Endodermal cell (in vitro differentiated cells): ENCODE measurements at places on chromosomes 5 and 9. TPM values are rescaled to one million over a fixed set of nuclear protein-coding genes. Genes with fewer than 3 reads are reported as not detected.

DNA sequence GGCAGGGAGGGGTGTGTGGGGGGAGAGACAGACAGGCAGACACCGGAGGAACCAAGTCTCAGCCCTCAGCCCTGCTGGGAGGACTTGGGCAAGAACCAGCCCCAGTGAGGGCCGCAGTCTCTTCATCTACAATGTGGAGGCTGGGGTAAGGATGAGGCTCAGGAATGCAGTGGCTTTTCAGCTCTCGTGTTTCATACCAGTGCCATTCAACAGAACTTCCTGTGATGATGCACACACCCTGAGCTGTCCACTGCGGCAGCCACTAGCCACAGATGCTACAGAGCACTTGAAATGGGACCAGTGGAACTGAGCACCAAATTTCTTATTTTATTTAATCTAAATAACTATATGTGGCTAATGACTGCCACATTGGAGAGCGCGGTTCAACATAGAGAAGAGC lies 10.7 kb downstream of the CAMK2A start:
- no peak for DNase-seq

- no peak for DNase-seq
Observed at GRCh38 chr5:59296317-59297264, 596.9 kb downstream of the PDE4D start.

DNA sequence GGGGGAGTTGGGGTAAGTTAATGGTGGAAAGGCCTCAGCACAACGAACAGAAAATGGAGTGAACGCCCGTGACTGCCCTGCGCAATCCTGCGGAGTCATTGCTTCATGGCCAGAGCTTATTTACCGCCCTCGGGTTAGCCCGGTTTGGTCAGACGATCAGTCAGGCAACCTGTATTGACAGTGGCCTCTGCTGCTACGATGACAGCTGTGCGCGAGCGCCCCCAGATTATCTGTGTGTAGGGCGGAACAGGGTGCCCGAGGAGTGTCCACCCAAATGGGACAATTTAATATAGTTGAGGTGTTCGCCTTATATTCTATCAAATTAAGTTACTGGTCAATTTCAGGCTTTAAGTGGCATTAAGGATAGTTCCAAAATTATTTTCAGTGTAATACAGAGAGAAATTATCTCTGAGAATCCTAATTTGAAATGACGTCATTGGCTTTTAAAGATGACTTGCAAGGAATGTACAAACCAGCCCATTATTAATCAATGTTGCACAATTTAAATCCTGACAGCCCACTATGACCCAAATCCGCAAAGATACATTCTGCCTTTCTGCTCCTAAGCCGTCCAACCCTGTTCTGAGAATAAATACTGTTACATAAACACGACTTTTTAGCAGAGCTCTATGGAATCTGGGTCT lies 879 bp upstream of the UBQLN1 start:
- DNase-seq, result peak; percentile 78

GRCh38 chr5:125409234-125409860 lies 662.9 kb upstream of the ZNF608 start:
- DNase-seq, result no peak

DNA sequence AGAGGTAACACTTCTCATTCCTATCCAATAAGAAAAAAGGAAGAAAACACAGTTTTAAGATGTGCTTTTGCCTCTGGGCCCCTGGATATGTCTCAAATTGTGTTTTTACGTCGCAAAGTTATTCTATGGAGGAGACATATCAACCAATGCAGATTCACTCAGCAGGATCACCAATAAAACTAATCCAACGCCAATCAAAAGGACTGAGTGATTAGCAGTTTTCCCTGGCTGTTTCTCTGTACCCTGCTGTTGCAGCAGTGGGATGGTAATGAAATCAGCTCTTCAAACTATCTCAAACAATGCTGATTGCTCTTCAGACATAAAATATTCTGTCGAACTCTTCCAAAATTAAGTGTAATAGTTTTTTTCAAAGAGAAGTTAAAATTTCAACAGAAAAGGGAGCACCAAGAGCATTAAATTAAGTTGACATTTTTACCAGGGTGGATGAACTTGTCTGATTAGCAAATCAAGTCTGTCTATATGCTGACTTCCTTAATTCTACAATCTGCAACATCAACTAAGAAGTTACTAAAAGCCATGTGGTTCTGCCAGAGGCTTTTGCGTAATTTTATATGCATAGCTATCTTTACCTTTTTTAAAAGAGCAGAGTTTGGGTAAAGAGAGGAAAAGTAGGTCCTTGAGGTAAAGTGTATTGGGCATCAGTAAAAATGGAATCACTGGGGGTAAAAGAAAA lies 9.7 kb upstream of the HK3 start:
- DNase-seq, result no peak

DNA sequence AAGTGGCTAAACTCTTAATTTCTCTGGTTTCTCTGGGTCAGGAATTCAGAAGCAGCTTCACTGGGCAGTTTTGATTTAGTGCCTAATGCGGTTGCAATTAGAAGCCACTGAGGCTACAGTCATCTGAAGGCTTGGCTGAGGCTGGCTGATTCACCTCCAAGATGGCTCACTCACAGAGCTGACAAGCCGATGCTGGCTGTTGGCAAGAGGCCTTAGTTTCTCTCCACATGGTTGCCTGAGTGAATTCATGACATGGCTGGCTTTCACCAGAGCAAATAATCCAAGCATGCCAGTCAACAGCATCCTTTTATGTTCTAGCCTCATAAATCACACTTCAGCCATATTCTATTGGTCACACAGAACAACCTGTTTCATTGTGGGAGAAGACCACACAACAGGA lies 2.8 kb upstream of the CDK7 start:
- no peak for DNase-seq

GRCh38 chr9:126703866-126704156 lies 90.1 kb downstream of the LMX1B start:
- no peak for DNase-seq

GRCh38 chr9:131622523-131622922 lies 77.2 kb downstream of the PRRT1B start:
- no peak for DNase-seq

DNA sequence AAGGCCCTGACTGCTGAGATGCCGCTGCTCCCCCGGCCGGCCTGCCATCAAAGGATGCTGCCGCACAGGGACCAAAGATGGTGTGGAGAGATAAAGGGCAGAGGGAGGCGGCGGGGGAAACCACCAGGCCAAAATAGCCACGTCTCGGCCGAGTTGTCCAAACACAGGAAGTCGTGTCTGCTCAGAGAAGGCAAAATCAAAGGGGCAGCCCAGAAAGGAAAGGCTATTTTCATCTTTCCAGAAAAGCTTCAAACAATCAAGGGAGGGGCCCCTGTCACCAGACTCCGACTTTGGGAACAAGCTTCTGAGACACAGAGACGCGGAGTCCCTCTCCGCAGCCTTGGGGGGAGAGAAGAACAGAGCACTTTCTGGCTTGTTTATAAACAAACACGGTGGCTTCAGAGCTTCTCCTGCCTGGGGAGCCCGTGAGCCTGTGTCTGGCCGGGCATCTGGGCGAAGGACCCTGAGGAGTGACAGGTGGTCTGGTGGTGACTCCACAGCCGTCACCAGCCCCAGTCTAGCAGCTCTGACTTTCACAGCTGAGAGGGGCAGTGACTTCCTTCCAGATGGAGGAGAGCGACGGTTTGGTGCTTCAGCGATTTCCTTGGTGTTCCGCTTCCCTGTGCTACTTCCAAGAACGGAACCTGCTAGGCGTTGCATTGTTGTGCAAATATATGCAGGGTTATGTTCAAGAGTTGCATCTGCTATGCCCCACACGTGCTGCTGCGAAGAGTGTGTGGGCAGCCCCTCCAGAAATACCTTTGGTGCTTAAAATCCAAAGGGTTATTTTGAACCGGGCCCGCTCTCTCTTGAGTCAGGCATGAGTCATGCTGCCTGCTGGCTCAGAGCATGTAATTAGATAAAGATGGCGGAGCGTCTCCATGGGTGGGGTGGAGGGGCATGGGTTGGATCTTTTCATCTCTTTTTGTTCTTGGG lies 24.0 kb downstream of the ADAMTSL2 start:
- DNase-seq, result peak; percentile 76

- no peak for DNase-seq
Observed at GRCh38 chr5:14490309-14490711, 91.3 kb upstream of the OTULINL start.

DNA sequence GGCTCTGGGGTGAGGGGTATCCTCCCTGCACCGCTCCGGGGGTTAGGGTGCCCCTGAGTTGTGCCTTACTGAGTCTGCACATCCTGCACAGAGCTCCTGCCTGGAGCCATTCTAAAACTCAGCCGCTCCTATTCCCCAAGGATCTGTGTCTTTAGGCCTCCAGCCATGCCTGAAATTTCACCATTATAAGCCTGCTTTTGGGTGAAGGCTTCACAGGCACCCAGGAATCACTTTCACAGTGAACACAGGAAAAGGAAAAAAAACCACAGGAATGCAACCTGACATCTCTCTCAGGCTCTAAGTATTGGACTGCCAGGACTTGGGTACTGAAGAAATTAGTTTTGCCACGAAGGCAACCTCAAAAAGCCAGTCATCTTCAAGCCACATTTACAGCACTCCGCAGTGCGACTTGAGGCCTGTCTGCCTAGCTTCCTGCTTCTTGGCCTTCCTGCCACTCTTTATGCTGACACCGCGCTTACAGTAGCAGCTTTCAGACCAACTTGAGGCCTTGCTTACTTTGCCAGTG lies 30.9 kb downstream of the GALNT10 start:
- no peak for DNase-seq

GRCh38 chr9:137787381-137787780 lies 90.2 kb upstream of the CACNA1B start:
- no peak for DNase-seq

DNA sequence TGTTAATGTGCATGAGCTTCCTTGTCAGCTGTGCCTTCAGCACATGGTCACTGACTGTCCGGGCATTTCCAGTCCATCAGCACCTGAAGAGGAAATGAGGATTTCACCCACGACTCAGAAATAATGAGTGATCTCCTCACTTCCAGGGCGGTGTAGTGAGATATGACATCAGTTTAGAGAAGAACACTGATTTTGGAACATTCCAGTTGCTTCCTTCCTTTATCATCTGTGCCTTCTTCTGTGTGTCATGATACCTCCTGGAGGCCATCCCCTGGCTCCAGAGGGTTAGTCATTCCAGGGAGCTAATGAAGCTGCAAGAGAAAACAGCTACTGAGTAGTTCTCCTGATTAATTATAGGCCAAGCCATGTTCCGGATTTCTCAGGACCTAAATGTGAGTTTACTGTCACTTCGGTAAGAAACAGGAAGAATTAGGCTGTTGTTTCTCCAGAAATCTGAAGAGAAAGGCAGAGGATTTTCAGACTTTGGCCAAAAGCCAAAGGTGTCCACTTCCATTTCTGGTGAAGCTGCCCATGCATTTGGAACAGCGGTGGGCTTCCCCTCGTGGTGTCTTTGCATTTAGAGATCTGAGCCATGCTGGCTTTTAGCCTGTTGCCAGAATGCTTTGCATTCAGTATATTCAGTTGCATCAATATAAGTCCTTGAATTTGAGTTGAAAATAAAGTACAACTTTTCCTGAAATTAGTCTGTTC lies 161.3 kb upstream of the OTULINL start:
- no peak for DNase-seq

- peak; percentile 52 for DNase-seq
Observed at GRCh38 chr5:114223866-114224265, 138.0 kb upstream of the KCNN2 start.

GRCh38 chr5:170266570-170267381 lies 30.8 kb downstream of the LCP2 start:
- DNase-seq, result no peak

DNA sequence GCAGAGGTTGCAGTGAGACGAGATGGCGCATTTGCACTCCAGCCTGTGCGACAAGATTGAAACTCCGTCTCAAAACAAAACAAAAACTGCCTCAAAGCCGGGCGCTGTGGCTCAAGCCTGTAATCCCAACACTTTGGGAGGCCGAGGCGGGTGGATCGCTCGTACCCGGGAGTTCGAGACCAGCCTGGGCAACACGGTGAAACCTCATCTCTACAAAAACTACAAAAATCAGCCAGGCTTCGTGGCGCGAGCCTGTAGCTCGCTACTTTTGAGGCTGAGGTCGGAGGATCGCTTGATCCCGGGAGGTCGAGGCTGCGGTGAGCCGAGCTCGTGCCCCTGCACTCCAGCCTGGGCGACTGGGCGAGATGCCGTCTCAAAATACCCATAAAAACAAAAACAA lies 988 bp downstream of the GFM2 start:
- DNase-seq, result no peak

GRCh38 chr5:5454391-5454790 lies 31.9 kb downstream of the ICE1 start:
- no peak for DNase-seq

GRCh38 chr9:136251264-136252115 lies 5.9 kb upstream of the QSOX2 start:
- no peak for DNase-seq

DNA sequence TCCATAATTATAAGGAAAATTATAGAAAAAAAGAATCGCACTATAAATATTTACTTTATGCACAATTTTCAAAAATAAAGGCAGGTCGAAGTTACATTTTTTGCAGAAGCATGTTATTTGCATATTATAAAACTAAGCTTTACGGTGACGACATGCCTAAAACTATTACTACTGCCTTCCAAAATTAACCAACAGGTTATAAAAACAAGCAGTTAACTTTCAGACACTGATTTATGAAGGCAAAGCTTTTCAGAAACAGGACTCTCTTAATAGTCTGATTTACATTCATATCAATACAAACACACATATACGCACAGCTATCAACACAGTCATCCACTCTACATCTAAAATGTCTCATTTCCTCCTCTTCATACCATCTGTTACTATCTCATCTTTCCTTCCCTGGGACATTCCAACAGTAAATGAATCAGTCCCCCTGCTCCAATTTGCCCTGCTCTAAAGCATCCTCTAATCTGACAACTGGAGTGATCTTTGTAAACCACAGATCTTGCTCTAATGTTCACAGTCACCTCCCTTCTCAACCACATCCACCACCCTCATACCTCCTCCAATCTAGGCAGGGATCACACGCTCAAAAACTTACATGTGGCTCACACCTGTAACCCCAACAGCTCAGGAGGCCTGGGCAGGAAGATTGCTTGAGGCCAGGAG lies 21.6 kb downstream of the FBXW11 start:
- no peak for DNase-seq

DNA sequence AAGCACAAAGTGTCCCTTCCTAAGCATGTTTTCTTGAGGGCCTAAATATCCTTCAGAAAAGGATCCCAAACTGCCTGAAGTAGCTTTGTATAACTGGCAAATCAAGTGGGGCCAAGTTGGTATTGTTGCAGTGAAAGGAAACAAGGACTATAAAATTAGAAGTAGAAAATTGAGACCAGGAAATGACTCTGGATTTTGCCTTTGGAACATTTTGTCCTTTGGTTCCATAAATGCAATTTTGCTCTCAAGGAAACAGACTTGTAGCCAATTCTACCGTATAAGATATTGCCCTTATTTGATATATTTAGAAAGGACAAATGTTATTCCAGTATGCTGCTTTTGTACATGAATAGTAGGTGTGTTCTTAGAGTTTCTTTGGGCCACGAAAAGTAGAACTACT lies 34.4 kb downstream of the RABGAP1 start:
- DNase-seq, result no peak

- DNase-seq, result no peak
Observed at GRCh38 chr5:144015961-144016360, 154.5 kb downstream of the YIPF5 start.

Gene CEL
- 1.5 to 1.7 TPM (median 1.6 TPM) in 3 replicates for total RNA-seq

Gene LCNL1
- total RNA-seq, result 1.3 and 1.4 TPM in 2 replicates

Gene PRXL2C
- 2.5 to 3.1 TPM (median 2.8 TPM) in 3 replicates for total RNA-seq

Gene ZFP2
- total RNA-seq, result 0.47 to 2.0 TPM (median 1.8 TPM) in 3 replicates

Gene PCDHB6
- total RNA-seq, result 1.1 and 2.0 TPM in 2 replicates

Gene SLCO6A1
- 1.8 and 3.1 TPM in 2 replicates for total RNA-seq

Gene GRM6
- total RNA-seq, result not detected in 3 replicates

Gene PCDHB16
- 12.1 and 14.8 TPM in 2 replicates for total RNA-seq

Gene GALNT12
- 22.1 and 24.0 TPM in 2 replicates for total RNA-seq
